ENCODE measurements at places on chromosomes 7 and 10.
A peak's percentile ranks its signal among the peaks of the same experiment; 100 is the strongest.

DNA sequence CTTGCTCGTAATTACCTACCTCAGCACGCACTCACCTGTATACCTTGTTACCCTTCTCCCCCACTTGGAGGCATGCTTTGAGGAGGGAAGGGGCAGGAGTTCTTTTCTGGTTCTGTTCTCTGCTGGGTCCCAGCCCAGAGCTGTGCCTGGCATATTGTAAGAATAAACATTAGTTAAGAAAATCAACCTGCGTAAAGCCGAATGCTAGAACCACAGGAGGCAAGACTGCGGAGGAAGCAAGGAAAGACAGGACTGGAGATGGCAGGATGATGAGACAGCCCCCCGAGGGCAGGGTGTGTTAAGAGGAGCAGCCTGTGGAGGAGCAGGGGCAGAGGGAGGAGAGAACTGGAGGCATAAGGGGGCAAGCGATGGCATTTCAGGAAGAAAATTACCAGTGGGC, 9.5 kb downstream of the C10orf53 start:
- no peak for DNase-seq

DNA sequence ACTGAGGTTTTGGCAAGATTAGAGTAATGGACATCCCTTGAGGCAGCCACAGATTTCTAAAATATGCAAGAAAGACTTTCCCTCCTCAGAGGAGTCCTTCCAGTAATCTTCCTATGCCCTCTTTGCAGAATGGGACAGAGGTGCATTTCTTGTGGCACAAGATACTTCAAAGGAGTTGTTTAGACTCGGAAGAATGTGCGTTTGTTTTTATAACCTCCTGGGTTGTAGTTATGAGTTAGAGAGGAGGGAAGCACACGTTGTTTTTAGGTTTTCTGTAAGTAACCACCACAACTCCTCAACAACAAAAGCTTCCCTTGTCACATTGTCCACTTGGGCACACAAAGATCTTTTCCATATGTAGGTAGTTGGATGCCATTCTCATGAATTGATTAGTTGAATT, 78.1 kb upstream of the GLI3 start:
- no peak for DNase-seq

GRCh38 chr7:134750083-134751062, 29.1 kb upstream of the CALD1 start:
- no peak for DNase-seq

DNA sequence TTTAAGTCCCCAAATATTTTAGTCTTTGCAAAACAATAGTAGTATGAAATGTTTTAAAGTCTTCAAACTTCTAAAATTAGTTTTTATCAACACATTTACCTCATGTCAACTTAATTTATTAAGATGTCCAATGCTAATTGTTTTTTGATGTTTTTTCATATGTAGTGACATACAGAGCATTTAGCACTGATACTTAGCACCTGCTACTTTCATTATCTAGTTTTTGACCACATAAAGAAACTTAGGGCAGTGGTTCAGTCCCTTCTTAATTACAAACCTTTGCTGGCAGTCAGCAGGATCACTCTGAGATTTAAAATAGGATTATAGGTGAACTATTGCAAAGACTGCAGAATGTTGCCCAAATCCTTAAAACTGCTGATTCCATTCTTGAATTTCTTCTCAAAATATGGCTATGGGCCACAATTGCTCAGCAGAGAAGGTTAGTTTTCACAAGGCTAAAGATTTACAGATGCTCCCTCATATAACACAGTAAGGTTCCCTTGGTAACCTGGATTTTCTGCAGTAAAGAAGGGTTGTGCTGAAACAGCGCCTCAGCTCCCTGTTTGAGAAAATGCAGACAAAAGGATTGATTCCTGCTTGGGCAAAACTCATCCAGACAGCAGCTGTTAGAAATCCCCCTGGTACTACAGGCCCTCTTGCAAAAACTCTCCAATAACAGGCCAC, 3.4 kb downstream of the GPR85 start:
- no peak for DNase-seq

- DNase-seq = no peak
Measured at GRCh38 chr10:130226012-130226411, 89.8 kb downstream of the GLRX3 start.

DNA sequence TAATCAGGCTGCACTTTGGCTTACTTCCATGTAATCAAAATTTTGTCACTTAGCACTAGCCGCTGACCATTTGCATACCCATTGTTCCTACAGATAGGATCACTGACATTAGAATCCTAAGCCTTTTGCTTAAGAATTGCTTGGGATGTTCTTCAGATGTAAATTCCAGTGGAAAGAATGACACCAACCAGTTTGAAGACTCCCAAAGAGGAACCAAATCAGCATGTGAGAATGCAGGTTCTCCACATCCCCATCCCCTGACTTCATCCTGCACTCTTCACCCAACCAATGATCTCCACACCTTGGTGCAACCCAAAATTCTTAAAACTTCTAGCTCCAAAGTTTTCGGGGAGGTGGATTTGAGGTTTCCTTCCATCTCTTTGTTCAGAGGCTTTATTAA, 345.6 kb downstream of the GPAM start:
- no peak for DNase-seq

- no peak for DNase-seq
Measured at GRCh38 chr10:133618851-133619250, 7.7 kb downstream of the FRG2B start.

- no peak for DNase-seq
Measured at GRCh38 chr7:23017309-23017708, 3.4 kb upstream of the HYCC1 start.

DNA sequence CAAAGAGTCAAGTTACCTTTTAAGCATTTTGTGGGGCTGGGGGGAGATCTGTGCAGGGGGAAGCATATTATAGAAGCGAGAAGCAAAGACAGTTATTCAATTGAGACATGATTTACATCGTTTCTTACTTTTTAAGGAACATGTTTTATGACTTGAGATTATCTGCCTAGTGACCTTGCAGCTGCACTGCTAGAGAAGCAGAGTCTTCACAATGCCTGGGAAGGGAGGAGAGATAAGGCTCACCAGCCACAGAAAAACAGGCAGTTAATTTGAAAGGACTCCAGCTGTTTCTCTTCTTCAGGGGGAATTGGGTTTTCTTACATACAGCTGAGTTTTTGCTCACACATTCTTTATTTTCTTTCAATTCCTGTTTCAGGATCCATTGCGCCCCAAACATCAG, 31.0 kb downstream of the PHYH start:
- no peak for DNase-seq

DNA sequence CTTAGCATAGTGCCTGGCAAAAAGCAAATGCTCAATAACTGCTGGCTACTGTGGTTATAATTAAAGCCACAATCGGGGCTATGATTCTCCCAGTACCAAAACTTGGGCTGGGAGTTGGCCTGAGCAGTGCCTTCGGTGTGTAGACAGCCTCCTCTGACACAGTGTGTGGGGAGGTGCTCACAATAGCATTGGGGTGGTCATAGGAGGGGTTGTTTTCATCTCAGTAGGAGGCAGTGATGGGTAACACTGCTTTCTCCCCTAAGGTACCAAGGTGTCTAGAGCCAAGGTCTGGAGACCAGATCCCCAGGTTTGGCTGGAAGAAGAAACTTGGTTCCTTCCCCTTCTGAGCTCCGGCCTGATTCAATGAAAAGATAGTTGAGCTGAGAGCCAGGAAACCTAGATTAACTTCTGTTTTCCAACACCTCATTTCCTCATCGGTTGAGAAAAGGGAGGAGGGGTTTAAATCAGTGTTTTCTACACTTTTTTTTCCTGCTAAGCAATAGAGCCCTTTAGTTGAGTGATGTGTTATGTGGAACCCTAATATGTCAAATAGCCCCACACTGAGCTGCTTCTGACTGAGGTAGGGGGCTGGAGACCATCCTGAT, 68.2 kb downstream of the LRMDA start:
- no peak for DNase-seq

GRCh38 chr10:35458500-35459448, 122.5 kb downstream of the CCNY start:
- no peak for DNase-seq

DNA sequence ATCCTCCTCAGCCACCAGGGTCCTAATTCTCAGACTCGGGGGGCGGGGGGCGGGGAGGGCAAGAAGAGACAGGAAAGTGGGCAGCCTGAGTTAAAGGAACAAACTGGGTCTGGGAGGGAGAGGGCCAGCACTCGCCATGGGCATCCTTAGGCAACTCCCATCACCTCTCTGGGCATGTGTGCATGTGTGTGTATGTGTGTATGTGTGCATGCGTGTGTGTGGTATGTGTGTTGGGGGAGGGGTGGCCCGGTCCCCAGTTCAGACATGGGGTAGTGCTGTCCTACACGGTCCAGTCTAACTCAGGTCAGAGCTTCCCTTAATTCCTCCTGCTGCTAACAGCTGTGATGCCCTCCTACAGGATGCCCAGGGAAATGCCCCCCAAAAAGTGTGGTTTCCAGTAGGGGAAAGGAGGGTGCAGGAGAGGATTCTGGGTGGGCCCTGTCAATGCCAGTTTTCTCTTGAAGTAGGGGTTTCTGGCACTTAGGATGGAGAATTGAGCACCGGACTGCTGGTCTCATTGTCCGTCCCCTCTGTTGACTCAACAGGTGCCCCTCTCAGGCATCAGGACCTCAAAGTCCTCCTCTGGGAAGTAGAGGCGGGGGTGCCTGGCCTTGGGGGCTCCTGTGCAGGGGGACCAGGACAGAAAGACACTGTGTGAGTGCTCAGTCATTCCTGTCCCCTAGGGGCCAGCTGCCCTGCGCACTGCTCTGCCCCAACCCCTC, 15.1 kb upstream of the ZMIZ1 start:
- no peak for DNase-seq

GRCh38 chr10:1685699-1686490, 51.4 kb downstream of the ADARB2 start:
- DNase-seq = peak; percentile 46

GRCh38 chr10:69899727-69900595, 98.3 kb downstream of the COL13A1 start:
- no peak for DNase-seq

- no peak for DNase-seq
Measured at GRCh38 chr7:157952841-157953645, 616.2 kb downstream of the DNAJB6 start.

DNA sequence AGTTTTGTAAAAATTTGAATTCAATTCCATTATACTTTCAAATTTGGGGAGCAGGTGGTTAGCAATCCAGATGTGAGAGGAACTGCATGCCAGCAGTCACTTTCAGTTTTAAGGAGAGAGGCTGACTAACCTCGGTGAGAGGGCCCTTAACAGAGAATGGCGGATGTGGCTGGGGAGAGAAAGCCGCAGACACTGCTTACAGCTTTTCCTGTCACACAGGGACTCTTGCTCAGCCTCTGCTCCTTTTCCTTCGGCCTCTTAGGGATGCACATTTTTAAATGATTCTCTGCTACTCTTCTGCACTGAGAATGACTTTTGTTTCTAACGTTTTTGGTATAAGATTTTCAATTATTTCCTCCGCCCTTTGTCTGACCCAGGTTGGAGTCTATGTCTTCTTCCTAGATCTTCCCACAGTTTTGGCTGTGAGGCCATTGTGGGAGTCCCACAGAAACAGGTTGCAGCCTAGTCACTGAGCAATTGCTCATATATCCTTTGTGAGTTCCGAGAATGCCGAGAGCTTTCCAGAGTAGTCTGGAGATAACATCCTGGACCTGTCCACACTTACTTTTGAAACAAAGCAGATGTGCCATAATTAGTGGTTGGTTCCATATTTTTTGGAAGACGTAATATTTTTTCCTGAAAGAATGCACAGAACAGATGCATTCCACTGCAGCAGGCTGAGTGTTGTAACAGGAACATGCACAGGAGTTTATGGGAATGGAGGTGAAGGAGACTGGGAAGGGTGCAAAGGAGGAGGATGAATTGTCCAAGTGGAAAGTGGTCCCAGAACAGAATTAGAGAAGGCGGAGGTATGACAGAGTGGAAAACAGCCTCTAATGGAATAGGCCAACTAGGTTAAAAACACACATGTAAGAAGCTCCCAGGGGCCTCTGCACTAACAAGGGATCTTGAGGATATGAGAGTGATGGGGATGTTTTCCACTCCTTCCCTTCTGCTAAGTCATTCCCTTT, 168.0 kb upstream of the ZNF32 start:
- DNase-seq = no peak

DNA sequence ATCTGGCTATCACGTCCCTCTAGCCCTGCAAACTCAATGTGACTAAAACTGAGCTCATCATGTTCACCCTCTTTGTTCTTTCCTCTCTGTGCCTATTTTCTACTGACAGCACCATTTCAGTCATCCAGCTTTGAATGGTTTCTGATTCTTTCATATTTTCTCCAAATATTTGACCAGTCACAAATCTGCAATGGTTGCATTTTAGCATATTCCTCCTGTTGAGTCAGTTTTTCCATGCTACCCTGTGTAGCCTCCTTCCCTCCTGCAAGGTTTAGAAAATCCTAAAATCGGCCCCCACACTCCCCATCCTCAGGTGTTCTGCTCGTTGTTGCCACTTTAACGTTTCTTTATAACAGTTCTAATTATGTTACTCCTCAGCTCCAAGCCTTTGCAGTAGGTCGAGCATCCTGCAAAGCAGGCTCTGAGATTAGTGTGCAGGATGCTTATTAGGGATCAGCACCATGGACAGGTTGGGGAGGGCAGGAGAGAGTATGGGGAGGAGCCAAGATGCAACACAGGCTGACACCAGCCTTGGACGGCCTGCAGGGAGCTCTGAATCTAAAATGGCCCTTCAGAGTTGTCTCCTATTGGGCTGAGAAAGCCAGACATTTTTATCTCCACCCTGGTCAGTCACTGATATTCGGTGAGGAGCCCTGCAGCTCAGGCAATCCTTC, 531.0 kb upstream of the COBL start:
- no peak for DNase-seq

- DNase-seq = peak; percentile 39
Measured at GRCh38 chr7:2670720-2671391, 17.1 kb upstream of the AMZ1 start.

DNA sequence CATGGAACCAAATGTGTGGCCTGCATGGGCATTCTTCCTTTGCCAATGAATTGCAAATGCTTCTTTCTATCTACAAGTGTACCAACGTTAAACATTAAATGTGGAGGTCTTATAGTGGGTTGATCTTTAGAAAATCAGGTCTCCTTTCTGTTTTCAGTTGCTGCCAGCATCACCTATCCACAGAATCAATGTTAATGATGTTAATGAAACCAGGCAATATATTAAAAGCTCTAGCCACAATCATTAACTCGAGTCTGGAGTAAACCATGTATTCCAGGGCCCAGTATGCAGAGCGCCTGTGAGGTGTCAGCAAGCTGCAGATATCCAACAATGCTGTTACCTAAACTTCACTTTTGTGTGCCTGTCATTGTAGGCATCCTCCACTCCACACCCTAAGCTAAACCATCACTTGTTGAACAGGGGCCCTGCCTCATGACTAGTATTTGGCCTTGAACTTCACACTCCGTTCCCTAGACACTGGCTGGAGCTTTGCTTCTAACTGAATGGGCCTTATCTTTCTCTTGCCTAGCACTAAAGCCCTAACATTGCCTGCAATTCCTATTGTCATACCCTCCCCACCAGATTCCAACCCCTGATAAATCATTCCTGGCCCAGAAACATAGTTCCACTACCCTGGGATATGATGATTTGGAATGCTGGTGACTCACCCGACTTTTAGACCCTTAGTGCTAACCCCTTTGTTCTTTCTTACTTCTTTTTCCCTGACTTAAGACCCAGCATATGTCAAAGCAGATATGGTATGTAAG, 24.3 kb upstream of the ITGB8 start:
- DNase-seq = no peak

Measured in NCI-H526 treated with DMSO at 0.1 percent for 48 hours (cell line).